ENCODE measurements at places on chromosomes 11 and 22.

DNA sequence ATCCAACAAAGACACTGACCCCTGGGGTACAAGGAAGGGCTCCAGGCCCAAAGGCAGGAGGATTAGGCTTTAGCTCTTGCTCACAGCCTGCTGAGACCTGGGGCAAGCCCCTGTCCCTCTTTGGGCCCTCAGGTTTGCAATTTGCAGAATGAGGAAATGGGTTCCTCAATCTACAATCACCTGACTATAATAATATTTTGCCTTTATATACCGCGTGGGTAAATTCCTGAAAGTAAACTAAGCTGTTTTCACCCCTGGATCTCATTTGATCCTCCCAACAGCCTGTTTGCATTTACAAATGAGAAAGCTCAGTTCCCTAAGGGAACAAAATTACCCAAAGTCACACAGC is 797 bp downstream of the STARD10 start:
- DNase-seq = no peak

DNA sequence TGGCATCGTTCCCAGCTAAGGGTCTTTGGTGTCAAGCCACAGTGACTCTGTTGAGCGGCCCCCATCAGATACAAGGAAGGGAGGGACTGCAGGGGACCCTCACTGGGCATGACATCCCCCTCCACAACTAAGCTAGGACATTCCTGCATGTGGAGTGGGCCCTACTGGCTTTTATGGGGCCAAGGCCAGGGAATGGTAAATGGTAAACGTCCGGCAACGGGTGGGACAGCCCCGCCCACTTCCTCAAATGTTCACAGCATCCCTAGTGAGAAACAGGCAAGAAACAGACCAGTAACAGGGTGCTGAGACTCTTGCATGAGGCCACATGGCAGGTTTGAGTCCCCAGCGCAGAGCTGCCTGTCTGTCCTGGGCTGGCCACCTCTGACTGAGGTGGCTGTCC is 4.4 kb downstream of the TMPRSS6 start:
- no peak for DNase-seq

DNA sequence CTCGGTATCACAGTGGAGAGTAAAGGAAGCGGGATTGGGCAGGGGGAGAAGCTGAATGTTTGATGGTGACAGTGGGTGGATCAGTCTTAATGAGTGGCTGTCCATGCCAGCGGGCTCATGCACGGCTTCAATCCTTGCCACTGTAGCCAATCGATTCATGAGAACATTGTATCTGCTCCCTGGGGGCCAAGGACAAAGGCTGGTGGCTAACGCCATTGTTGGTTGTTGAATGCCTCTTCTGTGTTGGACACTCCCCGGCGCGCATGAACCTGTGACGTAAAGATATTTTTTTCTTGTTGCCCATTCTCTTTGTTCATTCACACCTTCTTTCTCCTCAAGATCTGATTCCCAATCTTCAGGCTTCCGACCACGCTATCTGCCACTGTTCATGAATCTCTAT is 20.9 kb upstream of the ATXN10 start:
- no peak for DNase-seq

GRCh38 chr11:4203603-4204360 is 109.2 kb downstream of the RRM1 start:
- no peak for DNase-seq

DNA sequence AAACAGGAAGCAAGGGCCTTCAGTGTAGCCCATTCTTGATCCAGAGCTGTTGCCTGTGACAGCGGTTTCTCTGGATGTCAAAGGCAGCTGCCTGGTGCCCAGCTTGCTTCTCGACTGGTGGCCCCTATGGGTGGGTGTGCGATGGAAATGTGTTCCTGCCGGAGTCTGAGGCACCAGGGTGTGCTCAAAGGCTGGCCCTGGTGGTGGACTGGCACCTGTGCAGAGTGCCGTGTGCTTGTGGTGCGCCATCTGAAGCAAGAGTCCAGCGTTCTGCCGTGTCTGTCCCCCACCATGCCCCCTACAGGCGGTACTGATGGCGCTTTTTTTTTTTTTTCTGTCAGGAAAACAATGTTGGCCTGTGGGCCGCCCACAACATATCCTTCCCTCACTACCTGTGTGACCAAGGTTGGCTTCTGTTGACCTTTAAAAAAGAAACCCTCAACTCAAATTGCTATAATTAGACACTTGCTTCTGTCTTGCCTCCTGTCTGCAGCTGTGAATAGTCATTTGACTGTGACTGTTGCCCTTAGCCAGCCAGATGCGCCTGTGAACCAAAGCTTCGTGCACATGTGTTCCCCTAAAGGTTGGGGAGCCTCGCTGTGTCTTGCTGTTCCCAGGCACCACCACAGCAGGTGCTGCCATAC is 4.7 kb upstream of the RANBP1 start:
- DNase-seq = peak; percentile 57

- no peak for DNase-seq
Observed at GRCh38 chr22:41620589-41621098, at the start of gene DESI1. Gene DESI1, minus strand, starts transcription at chr22:41621043. Its CDS starts 204 bp downstream, at chr22:41620839.

DNA sequence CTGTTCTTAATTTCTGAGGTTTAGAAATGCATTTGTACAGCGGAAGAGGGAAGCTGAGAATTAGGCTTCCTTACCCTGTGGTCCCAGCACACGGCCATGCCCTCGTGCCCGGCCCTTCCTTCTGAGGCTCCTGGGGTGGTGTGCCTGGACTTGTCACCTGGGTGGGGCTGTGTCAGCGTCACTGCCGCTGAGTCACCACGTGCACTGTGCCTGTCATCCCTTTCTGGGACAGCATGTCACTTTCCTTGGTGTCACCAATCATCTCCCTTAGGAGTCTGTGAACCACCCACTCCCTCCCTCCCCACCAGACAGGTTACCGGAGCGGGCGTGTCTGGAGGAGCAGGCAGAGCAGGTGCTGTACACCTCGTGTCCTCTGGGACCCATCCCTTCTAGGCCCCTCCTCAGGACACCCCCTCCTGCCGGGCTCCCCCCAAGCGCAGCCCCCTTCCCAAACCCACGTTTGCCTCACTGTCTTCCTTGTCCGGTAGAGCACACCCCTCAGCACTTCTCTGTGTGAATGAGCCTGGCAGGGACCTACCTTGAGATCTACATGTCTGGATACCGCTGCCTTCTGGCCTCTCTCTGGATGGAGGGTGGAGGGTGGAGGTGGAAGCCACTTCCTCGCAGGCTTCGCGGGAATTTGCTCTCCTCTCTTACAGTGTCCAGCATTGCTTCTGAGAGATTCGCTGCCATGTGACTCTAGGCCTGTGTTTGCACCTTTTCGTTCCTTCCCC is 367.6 kb downstream of the TBC1D22A start:
- DNase-seq = peak; percentile 27

Measured in stimulated activated CD4-positive, alpha-beta T cell treated with anti-CD3 and anti-CD28 coated beads, Interleukin-15, amount 100 ng/mL, for 24 hours (primary cell).